Activated CD8-positive, alpha-beta T cell treated with anti-CD3 and anti-CD28 coated beads for 36 hours (primary cell): ENCODE measurements at places on chromosomes 3 and 15. TPM values are rescaled to one million over a fixed set of nuclear protein-coding genes. Genes with fewer than 3 reads are reported as not detected.
A peak's percentile ranks its signal among the peaks of the same experiment; 100 is the strongest.

- DNase-seq = peak; percentile 82
Measured at GRCh38 chr3:47266709-47267489, 15.7 kb downstream of the KIF9 start.

DNA sequence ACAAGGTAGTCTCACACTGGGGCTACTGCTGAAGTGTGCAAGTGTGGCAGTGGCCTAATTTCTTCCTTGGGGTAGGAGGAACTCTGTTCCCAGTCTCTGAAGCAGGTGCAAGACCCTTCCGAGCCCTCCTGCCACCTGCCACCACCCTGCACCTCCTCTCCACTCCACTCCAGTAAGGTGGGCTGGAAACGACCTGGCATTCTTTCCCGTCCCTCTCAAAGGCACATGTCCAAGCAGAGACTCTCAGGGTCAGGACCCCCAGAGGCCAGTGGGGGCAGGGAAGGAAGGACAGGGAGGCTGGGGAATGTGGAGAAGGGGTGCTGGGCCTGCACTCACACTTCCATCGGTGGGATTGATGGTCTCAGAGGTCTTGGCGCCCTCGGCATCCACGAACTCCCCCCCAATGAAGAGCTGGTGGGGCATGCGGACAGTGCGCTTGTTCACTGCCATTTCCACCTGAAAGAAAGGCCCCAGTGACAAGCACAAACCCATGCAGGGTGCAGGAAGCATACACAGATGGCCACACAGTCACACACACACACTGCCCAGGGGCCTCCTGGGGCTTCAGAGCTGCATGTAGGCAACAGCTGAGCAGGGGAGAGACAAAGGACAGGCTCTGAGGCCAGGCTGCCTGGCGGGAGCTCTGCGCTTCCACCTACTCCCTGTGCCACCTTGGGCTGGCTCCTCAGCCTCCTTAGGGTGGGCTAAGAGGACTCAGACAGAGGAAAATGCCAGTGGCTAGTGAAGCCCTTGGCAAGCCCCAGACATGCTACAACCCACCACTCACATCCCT is 43.8 kb downstream of the ALDH1L1 start:
- DNase-seq = no peak

DNA sequence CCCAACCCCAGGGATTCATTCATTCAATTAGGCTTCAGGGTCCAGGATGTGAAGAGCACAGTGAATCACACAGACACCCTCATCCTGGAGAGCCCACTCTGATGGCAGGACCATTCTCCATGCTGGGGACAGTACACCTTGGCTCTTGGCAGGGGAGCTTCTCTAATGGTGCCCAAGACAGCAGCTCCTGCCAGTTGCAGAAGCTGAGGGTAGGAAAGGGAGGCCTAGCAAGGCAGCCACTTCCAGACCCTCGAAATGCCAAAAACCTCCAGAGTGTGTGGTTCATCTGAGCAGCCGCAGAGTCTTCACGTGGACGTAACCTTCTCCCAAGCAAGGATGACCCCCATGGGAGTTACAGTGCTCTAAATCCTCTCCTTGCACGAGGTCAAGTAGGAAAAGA is 186.2 kb downstream of the XXYLT1 start:
- DNase-seq = no peak

- no peak for DNase-seq
Measured at GRCh38 chr3:16728770-16729745, 123.8 kb upstream of the DAZL start.

GRCh38 chr3:159872374-159873109 is 116.1 kb upstream of the IL12A start:
- DNase-seq = no peak

DNA sequence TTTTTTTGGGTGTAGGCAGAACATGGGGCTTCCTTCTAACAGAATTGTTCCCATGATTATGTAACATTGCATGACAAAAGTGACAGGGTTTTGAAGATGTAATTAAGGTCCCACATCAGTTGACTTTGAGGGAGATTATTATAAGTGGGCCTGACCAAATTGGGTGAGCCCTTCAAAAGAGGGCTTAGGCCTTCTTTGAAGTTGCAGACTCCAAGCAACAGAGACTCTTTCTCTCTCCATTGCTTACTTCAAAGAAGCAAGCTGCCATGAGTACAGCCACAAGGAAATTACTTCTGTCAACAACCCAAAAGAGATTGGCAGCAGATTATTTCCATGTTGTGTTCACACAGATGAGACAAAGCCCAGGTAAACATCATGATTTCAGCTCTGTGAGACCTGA is 348.2 kb downstream of the PDCD6IP start:
- no peak for DNase-seq

- DNase-seq = no peak
Measured at GRCh38 chr3:123536153-123536895, 48.5 kb downstream of the HACD2 start.

DNA sequence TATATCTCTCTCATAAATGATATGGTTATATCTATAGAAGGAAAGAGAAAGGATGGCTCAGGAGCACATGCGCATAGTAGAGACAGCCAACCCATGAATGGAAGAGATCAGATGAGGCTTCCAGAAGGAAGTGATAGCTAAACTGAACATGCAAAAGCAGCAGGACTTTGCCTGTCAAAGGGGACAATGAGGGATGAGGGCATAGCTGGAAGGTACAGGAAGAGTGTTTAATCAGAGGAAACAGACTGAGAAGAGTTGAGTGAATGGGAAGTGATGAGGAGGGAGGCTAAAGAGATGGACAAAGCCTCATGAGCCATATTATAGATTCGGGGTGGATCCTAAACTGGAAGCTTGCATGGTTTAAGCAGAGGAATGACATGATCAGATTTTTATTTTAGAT is 26.5 kb upstream of the VEPH1 start:
- no peak for DNase-seq

- DNase-seq = no peak
Measured at GRCh38 chr3:30349507-30349906, 256.9 kb upstream of the TGFBR2 start.

- no peak for DNase-seq
Measured at GRCh38 chr3:55724821-55725220, 237.7 kb upstream of the WNT5A start.

- DNase-seq = no peak
Measured at GRCh38 chr15:65223996-65224395, 12.7 kb upstream of the CILP start.

DNA sequence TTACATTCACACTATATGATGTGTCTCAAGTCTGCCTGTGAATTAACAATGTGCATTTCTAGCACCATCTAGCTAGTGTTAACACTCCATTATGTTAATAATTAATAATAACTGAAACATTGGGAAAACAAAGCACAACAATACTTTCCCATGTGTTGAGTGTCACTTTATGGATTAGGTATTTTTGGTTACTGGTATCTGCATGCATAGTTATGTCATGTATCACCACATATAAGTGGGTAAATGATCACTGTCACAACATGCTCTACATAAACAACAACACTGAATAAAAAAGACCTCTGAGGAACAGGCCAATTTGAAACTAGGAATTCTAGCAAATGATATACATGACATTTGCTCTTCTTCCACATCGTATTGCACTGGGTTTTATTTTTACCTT is 74.7 kb downstream of the MLH1 start:
- no peak for DNase-seq

GRCh38 chr3:64571982-64572381 is 115.8 kb downstream of the ADAMTS9 start:
- no peak for DNase-seq

GRCh38 chr3:135393159-135393558 is 572.4 kb upstream of the PPP2R3A start:
- DNase-seq = no peak

- no peak for DNase-seq
Measured at GRCh38 chr15:83928392-83928734, 274.4 kb downstream of the ADAMTSL3 start.

DNA sequence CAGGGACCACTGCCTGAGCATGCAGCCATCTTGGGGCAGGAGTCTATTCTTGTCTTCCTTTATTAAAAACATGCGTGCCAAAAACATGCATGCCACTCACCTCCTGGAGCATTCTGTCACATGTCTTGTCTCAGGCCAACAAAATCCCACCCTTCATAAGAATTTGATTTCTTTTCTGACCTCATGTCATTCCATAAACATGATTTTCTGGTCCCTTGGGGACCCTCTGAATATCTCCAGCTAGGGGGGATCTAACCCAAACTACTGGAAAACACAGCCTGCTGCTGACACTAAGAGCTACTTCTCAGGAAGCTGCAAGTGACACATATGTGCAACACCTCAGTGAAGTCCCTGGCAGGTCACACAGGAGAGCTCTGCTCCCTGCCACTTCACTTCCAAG is 26.8 kb upstream of the NOX5 start:
- no peak for DNase-seq

GRCh38 chr3:73513260-73513659 is 111.5 kb downstream of the PDZRN3 start:
- no peak for DNase-seq

DNA sequence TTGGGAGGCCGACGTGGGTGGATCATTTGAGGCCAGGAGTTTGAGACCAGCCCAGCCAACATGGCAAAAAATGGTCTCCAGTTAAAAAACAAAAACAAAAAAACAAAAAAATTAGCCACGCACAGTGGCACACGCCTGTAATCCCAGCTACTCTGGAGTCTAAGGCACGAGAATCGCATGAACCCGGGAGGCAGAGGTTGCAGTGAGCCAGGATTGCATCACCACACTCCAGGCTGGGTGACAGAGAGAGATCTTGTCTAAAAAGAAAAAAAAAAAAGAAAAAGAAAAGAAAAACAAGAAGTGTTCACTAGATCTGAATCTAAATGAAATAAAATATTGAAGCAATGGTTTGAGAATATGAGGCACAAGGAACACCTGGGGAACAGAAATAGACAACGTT is 36.7 kb downstream of the SLC9A9 start:
- no peak for DNase-seq

- DNase-seq = no peak
Measured at GRCh38 chr3:86563400-86563970, 427.5 kb downstream of the VGLL3 start.

- peak; percentile 31 for DNase-seq
Measured at GRCh38 chr3:46972396-46972795, 4.1 kb downstream of the CCDC12 start.

- peak; percentile 19 for DNase-seq
Measured at GRCh38 chr3:171311784-171312183, 148.4 kb downstream of the TNIK start.

DNA sequence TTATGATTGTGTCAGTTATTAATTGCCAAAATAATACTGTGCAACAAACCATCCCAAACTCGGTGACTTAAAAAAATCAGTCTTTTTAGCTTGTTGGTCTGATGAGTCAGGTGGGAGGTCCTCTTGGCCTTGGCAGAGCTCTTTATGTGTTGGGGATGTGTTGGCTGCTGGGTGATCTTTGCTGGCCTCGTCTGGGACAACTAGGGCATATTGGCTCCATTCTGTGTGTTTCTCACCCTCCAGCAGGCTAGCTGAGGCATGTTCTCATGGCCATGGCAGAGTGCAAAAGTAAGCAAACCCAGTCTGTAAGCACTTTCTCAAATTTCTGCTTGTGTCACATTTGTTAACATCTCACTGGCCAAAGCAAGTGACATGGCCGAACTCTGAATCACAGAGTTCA is 251.6 kb downstream of the RPLP1 start:
- no peak for DNase-seq

DNA sequence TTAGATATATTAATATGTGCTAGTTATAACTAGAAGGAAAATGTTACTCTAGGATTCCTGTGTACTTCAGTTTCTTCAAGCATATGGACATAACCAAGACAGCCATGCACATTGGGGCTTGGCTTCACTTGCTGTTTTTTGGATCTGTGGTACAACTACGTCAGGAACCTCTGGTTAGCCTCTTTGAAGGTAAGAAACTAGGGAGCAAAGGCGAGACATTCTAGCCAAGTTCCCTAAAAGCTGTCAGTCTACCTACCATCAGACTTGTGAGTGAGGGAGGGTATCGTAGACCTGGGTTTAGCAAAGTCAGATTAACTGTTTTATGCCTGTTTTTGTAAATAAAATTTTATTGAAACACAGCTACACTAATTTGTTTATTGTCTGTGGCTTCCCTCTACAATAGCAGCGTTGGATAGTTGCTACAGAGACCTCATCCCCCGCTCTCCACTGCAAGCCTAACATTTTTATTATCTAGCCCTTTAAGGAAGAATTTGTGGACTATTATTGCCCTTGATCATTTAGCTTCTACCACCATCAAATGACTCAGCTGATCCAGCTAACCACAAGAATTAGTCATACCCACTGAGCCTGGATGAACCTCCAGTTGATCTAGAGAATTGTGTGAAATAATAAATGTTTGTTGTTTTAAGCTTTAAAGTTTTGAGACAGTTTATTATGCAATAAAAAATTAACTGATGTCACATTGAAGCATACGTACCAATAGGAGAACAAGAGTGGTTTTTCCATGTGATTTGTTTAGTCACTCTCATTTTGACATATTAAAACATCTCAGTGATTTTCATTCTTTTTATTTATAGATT is 58.1 kb downstream of the RSRC1 start:
- DNase-seq = peak; percentile 35

GRCh38 chr3:182760576-182761164 is 32.6 kb upstream of the ATP11B start:
- no peak for DNase-seq

DNA sequence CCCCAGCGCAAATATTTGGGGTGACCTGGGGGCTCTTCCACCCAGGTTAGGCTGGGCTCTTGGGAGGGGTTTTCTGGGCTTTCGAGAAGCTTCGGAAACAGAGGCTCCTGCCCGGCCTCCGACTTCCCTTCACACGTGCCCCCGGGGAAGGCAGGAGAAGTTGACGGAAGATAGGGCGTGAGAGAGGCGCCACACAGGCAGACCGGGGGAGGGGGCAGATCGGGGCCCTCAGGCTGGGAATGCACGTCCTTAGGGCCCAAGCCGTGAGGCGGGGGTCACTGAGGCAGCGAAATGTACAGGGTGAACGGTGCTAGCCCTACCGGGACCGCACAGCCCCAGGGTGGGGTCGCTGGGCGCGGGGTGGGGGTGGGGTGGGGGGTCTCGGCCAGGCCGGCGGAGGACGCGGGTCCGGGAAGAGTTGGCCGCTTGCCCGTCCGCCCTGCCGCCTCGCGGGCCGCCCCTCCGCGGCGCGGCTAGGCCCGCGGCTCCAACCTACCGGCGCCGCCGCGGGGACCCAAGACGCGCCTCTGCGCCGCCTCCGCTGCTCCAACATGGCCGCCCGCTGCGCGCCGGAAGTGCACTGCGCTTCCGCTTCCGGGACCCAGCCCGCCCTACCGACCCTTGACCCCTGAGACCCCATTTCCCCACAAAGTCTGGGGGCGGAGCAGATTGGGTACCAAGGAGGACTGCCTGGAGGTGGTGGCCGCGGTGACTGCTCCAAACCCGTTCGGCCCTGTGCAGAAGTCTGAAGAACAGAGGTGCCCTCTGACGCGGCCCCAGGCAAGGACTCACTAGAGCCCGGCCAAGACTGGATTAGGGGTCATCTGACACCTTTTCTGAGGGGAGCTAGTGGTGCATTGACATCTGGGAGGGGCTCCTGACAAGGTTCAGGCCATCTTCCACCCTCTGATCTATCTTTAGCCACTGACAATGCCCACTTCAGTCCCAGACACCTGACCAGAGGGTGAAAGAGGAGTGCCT is at the start of gene CCDC71:
Gene CCDC71, minus strand, starts transcription at position 561 of the 981 bp plus-strand sequence. CDS start 2,123 bp downstream, outside the sequence.
- peak; percentile 87 for DNase-seq

The EPHA6 gene
- total RNA-seq = not detected

The SLC28A2 gene
- total RNA-seq = not detected

The CSPG5 gene
- total RNA-seq = 0.54 TPM

The RNU5B-1 gene
- not detected for total RNA-seq

The ADGRG7 gene
- 21.2 TPM for total RNA-seq

The GOLGA8J gene
- total RNA-seq = not detected

The GOLGA6D gene
- not detected for total RNA-seq

The VILL gene
- total RNA-seq = 11.4 TPM

The SLC9C1 gene
- not detected for total RNA-seq

The BLM gene
- 45.2 TPM for total RNA-seq

The STRIT1 gene
- total RNA-seq = not detected
